ENCODE measurements at places on chromosomes 7 and 10.

- no peak for DNase-seq
Measured at GRCh38 chr10:18561861-18562551, 89.4 kb downstream of the NSUN6 start.

- no peak for DNase-seq
Measured at GRCh38 chr10:985361-985760, 2.9 kb upstream of the GTPBP4 start.

DNA sequence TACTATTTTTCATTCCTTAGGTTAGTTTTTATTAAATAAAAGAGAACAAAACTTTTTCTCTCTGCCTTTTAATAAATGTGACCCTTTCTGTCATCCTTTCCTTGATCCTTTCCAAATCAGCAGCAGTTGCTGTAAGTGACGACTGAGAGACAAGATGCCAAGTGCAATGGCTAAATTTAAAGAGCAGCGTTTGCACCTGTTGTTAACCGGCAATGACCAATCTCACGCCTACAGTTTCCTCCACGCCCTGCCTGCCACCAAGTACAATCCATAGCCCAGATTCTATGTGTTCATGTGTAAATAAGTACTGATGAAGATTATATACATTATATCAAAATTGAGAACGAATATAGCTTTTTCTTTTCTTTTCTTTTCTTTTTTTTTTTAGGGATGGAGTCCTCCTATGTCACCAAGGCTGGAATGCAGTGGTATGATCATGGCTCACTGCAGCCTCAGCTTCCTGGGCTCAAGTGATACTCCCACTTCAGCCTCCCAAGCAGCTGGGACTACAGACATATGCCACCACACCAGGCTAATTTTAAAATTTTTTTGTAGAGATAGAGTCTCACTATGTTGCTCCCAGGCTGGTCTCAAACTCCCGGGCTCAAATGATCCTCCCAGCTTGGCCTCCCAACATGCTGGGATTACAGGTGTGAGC, 6.5 kb upstream of the MCU start:
- DNase-seq = no peak

GRCh38 chr10:127040756-127041155, 135.5 kb downstream of the DOCK1 start:
- no peak for DNase-seq

DNA sequence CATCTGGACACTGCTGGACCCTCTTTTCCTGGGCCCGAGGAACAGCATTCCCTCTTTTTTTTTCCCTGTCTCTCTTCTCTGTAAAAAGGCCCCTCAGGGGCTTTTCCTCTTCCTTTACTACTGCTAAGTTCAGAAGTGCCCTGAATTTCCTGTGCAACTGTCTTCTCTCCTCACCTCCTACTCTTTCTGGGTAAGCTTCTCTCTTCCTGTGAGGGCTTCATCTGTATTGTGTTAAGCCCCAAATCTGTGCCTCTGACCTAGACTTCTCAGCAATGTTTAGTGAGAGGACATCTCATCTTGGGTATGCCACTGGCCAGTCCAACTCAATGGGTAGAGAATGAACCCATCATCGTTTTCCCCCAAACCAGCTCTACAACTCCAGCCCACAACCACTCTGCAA, 174.2 kb downstream of the PTEN start:
- DNase-seq = no peak

DNA sequence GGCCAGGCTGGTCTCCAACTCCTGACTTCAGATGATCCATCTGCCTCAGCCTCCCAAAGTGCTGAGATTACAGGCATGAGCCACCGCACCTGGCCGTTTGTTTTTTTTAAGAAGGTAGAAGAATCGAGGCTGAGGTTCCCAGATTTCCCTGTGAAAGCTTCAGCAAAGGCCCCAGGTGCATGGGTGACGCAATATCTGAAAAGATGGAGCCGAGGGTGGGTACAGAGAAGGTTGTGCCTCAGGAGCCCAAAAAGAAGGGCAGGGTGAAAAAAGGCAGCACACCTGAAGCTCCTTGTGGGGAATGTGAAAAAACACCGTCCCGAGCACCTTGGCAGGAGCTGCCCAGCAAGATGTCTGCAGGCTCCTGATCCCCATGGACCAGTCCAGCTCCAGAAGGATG, 35.8 kb upstream of the NRF1 start:
- no peak for DNase-seq

- DNase-seq = no peak
Measured at GRCh38 chr10:113410618-113411017, 142.2 kb upstream of the HABP2 start.

Measured in NCI-H774 (cell line).